NCI-H1694 (cell line): ENCODE measurements at places on chromosomes 4 and X.

GRCh38 chr4:52507774-52508173, 151.3 kb downstream of the USP46 start:
- no peak for DNase-seq

- no peak for DNase-seq
Measured at GRCh38 chrX:136291824-136292223, 8.9 kb upstream of the ADGRG4 start.

DNA sequence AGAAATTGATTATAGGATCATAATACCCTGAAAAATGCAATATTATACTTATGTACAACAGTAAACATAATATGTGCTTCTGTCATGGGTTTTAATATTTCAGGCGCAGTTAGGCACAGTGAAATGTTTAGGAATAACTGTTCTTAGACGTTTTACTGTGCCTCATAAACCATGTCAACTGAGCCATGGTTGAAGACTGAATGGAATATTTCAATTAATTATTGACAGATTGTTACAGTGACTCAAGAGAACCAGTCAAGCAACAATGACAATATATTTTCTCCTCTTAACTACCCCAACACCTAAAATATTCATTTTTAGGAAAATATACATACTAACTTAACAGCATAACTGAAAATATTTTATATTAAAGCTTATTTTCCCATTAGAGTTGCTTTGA, 852.7 kb upstream of the FRG1 start:
- DNase-seq: no peak

DNA sequence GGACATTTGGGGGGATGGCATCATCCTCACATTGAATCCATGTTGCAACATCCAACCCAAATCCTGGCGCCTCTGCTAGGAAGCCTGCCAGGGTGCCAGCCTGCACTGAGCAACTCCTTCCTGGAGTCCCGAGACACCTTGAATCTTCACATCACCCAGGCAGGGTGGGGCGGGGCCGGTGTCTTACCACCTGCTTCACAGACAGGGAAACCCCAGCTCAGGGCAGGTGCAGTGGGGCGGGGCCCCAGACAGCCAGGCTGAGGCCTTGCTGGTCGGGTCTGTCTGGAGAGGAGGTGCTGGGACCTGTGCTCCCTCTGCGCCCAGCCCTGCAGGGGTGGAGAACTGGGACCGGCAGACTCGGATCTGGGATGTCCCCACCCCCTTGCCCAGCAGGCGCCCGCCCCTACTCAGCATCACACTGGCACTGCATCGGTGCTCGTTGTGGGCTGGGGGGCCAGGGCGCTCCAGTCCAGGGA, 31.5 kb upstream of the HTRA3 start:
- DNase-seq: no peak

- no peak for DNase-seq
Measured at GRCh38 chr4:121791481-121791880, 9.6 kb upstream of the EXOSC9 start.

DNA sequence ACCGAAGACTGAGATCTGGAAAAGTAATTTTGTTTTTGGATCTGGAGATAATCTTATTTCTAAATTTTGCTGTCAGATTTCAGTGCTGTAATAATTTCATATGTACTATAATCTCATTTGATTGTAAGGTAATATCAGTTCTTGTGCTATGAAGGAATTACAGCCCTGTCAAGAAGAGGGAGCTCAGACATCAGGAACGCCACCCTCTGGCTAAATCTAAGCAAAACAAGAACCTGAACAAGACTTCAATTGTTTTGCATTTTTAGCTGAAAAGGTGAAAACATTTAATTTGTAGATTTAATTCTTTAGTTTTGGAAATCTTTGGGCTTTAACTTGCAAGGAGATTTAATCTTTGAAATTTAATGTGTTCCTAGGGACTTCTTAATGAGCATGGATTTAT, 525.4 kb upstream of the HS3ST1 start:
- DNase-seq: peak; percentile 19

DNA sequence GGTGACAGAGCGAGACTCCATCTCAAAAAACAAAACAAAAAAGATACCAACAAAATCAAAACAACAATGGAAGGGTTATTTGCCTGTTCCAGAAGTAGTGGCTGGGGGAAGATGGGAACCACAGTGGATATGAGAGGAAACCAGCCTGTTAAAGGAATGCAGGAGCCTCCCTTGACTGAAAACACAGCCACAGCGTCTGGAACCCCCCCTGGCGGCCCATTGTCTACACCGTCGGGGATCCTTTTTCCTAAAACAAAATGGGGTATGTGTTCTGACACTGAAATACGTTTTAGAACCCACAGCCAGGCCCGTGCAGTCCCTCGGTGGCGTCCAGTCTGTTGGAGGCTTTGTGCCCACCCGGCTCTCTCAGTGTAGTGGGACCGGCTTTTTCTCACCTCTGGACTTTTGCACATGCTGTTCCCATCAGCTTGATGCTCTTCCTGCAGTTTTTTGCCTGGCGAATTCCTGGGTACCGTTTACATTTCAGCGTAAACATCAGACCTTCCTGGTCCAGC, 19.6 kb downstream of the PIGG start:
- DNase-seq: no peak

DNA sequence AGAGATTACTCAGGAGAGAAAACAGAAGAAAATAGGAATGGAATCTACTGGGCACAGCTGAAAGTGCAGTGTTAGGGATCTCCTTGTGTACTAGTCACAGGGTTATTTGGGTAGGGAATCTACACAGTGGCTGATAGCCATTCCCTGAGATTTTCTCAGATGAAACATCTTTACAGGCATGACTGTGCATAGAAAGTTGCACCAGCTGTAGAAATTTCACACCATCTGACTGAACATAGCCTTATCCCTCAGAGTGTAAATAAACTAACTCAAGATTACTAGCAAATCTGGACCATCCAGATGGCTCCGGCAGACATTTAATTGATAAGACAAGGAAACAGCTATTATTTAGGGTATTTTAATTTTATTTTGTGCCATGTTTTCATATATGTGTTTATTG, 2053.5 kb upstream of the TENM3 start:
- DNase-seq: no peak

DNA sequence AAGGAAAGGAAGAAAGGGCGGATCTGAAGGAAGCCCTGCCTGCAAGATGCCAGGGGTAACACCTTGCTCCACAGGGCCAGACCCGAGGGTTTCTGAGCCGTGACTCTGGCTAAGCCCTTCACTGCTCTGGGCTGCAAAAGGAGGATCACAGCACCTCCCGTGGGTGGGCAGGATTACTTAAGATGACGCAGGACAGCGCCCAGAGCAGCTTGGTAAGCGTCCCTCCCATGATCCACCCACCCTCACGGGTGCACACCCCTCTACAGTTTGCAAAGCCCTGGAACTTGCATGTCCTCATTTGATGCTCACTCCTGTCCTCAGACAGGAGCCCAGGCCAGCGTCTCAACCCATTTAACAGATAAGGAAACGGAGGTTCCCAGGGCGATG, 64.9 kb downstream of the CRMP1 start:
- no peak for DNase-seq

GRCh38 chr4:41189076-41189475, 25.3 kb downstream of the APBB2 start:
- no peak for DNase-seq

- DNase-seq: no peak
Measured at GRCh38 chr4:173121076-173121561, 47.5 kb upstream of the GALNT7 start.

- DNase-seq: peak; percentile 19
Measured at GRCh38 chr4:156378033-156378665, 424.5 kb upstream of the CTSO start.

- DNase-seq: no peak
Measured at GRCh38 chrX:53288189-53288588, 6.8 kb upstream of the IQSEC2 start.

DNA sequence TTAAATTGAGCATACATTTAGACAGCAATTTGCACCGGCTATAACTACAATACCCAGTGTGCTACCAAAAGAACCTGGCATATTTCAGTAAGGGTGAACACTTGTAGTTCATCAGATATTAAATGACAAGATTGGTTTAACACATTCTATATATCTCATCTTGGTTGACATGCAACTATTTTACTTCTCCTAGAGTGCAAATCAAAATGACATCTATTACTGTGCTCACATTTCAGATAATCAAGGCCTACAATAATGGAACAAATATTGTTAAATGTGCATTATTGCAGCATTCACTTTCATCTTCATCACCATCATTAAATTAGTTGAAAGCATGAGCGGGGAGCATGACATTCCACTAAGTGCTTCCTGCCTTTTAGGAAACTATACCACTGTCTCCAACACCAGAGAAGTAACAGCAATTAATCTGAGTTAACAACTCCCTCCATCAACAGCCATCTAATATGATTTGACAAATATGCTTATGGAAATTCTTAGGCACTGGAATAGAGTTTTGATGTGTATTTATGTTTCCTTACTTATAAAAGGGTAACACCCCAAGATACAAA, 209.8 kb upstream of the SLIT2 start:
- DNase-seq: no peak

DNA sequence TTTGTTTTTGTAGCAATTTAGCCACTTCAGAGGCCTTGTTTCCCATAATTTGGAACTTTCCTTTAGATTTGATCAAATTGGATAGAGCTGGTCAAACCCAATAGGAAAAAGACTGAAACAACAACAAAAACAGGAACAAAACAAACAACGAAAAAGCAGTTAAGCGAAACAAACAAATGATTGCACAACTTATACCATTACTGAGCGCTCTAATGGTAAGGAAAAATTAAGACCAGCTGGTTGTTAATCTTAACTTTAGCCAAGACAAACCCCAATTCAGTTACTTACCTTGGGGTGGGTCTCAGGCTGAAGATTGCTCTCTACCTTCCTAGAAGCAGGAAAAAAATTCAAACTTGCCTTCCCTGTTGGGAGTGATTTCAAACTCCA, 38.3 kb downstream of the SPCS3 start:
- DNase-seq: no peak

DNA sequence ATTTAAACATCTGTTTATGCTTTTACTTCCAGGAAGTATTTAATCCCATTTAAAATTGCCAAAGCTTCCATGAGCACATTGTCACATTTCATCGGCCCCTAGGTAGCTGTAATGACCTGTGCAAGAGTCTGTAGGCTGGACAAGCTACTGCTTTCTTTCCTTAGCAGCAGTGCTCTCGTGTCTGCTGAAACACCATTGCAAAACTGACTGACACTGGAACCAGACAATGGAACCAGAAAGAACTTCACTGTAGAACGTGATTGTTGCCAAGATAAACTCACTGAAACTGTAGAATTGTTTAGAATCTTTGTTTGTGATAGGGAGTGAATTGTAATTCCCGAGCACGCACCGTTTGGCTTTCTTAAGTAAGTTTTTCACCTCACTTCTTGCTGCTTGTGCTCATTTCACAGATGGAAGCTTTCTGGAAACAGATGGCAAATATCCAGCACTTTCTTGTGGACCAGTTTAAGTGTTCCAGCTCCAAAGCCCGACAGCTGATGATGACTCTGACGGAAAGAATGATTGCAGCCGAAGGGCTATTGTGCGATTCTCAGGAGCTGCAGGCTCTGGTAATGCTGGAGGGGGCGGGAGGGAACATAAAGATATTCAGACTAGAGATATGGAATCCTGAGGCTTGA, 36.9 kb downstream of the EVC start:
- no peak for DNase-seq

- no peak for DNase-seq
Measured at GRCh38 chrX:40947276-40947675, 138.0 kb upstream of the USP9X start.

- no peak for DNase-seq
Measured at GRCh38 chr4:8368061-8368481, 72.5 kb downstream of the ACOX3 start.

- no peak for DNase-seq
Measured at GRCh38 chr4:159070742-159071141, 32.1 kb upstream of the RAPGEF2 start.

GRCh38 chrX:20271730-20272129, 5.0 kb upstream of the RPS6KA3 start:
- no peak for DNase-seq

- no peak for DNase-seq
Measured at GRCh38 chr4:146478009-146478408, 43.7 kb downstream of the SLC10A7 start.

DNA sequence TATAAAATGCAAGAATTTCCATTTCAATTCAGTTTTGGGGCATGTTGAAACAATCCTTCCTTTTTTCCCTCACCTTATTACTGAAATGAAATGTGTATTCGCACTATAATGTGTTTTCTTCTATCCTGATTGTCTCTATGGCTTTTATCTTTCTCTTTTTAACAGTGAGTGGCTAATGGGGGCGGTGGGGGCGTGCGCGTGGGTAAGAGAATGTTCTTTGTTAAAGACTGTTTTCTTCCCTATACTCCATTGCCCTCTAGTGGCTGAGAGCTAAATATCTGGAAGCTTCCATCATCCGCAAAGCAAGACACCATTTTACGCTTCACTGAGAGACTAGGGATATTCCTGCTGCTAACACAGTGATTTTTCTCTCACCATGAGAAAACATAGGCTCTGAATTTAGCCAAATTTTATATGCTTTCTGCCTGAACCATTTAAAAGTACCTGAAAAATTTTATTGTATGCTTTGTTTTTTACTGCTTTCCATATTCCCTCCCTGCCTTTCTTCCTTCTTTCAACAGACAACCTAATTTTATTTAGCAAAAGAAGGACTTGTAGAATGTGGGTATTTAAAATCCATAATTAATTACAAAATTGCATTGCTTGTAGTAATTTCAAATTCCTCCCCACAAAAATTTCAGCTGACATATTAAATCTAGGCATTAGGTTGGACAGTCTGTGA, 194.0 kb downstream of the GASK1B start:
- peak; percentile 48 for DNase-seq

GRCh38 chrX:38627683-38628082, 66.3 kb downstream of the TSPAN7 start:
- no peak for DNase-seq

GRCh38 chrX:134174859-134175258, 62.1 kb upstream of the CCDC160 start:
- no peak for DNase-seq

GRCh38 chr4:154908168-154908567, 127.1 kb downstream of the RBM46 start:
- no peak for DNase-seq

GRCh38 chr4:136246876-136247275, 1285.4 kb downstream of the PCDH18 start:
- peak; percentile 18 for DNase-seq

DNA sequence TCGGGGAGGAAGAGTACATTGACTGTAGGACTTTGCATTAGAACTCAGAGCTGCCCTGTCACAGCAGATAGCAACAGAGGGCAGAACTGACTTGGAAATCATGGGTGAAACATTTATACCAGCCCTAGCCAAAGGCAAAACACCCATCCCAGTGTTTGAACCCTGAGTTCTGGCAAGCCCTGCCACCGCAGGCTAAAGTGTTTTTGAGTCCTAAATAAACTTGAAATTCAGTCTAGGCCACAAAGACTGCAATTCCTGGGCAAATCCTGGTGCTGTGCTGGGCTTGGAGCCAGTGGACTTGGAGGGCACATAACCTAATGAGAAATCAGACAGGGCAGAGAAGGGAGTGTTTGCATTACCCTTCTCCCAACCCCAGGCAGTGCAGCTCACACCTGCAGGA, 1015.7 kb downstream of the FSTL5 start:
- no peak for DNase-seq

GRCh38 chr4:114025176-114025777, 45.8 kb upstream of the ARSJ start:
- DNase-seq: no peak

GRCh38 chr4:99645638-99646037, 12.0 kb downstream of the C4orf54 start:
- DNase-seq: no peak

- DNase-seq: no peak
Measured at GRCh38 chr4:14743601-14744000, 258.7 kb upstream of the CPEB2 start.

- DNase-seq: no peak
Measured at GRCh38 chr4:188551156-188551555, 411.9 kb downstream of the TRIML1 start.
